ENCODE measurements at places on chromosomes 13 and 19.
A peak's percentile ranks its signal among the peaks of the same experiment; 100 is the strongest.

DNA sequence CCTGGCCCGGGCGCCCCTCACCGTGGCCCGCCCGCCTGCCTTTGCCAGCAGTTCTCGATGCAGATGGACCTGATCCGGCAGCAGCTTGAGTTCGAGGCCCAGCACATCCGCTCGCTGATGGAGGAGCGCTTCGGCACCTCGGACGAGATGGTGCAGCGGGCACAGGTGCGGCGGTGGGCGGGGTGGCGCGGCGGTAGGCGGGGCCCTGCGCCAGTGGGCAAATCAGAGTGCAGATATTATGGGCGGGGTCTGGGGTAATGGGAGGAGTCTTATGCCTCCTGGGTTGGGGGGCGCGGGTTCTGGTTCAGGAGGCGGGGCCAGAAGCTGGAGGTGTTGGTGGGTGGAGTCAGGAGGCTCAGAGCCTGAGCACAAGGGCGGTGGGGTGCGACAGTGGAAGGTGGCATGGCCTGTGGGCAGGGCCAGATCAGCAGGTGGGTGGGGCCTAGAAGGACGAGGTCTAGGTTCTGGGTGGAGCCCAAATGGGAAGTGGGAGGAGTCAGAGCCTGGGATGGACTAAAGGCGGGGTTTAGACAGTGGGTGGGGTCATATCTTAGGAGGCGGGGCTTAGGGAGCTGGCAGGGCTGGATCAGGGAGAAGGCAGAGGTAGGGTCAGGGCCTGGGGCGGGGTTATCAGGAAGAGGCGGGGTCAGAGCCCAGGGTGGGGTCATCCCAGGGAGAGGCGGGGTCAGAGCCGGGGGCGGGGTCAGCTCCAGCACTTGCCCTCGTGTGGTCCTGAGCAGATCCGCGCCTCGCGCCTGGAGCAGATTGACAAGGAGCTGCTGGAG, 5.6 kb downstream of the APC2 start:
- DNase-seq, result peak; percentile 78

GRCh38 chr19:33557720-33558119, 36.1 kb upstream of the PEPD start:
- no peak for DNase-seq

- DNase-seq, result no peak
Observed at GRCh38 chr13:111413407-111414187, 93.2 kb downstream of the TEX29 start.

DNA sequence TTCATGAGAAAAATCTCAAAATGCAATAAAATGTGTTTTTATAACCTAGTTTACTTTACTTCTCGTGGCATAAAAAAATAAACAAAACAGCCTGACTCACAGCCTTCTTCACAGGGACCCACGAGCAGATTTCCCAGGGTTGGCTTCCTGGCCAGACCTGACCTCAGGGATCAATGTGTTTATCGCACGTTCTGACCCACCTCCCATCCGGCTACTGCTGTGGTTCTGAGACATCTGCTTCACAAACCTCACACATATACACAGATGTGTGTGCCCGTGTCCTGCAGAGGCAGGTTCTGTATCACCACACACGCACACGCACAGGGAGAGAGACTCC, 118.3 kb downstream of the COL4A2 start:
- DNase-seq, result no peak

DNA sequence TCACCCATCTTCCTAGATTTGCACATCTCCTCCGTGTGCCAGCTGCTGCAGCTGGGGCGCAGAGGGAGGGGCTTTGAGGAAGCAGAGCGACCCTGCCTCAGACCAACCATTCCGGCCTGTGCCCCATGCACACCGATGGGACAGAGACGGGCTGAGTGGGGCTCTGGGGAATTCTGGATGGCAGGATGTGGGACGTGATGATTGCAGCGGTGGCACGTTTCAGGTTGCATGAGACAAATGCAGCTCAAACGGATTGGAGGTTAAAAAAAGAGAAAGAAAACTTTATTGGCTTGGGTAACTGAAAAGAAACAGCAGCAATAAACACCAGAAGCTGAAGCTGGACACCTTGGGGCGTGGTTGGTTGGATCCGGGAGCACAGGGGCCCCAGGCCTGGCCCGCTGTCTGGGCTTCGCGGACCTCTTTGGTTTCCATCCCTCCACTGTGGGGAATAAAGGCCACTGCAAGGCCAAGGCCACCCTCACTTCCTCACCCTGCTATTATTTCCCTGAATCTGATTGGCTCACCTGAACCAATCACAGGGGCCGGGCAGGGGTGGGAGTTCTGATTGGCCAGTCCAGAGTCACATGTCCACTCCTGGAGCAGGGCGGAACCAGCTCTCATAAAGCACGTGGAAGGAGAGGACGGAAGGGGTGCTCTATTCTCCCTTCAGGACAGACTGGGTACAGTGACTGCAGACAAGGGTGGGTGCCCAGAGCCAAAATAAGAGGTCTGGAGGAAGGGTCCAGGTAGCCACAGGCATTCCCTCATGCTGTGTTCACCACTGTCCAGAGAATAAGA, 6.1 kb upstream of the ZNF787 start:
- DNase-seq, result no peak

DNA sequence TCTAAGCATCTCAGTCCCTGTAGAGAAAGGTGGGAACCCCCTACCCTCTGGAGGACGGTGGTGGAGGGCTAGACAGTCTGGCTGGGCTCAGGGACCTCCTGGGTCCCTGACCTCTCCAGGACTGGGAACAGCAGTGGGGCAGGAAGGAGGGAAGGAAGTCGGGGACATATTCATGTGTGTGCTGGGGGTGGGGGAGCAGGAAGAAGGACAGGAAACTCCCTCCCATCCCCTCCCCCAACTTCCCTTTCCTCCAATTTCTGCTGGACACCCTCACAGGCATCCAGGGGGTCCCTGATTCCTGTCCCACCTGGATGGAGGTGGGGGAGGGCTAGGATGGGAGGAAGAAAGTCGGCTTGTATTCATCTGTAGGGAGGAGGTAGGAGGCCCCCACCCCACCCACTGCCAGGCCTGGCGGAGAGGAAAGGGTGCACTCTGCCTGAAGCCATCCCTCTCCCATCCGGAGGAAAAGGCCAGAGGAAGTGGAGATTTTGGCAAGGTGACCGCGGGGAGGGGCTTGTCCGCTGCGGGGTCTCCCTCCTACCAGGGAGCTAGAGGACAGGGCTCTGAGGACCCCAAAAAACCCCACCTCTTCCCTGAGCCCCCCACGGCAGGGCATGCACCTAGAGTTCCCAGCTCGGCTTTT, 2.3 kb downstream of the NOVA2 start:
- DNase-seq, result no peak

GRCh38 chr13:51999510-51999911, 11.7 kb downstream of the ATP7B start:
- no peak for DNase-seq

DNA sequence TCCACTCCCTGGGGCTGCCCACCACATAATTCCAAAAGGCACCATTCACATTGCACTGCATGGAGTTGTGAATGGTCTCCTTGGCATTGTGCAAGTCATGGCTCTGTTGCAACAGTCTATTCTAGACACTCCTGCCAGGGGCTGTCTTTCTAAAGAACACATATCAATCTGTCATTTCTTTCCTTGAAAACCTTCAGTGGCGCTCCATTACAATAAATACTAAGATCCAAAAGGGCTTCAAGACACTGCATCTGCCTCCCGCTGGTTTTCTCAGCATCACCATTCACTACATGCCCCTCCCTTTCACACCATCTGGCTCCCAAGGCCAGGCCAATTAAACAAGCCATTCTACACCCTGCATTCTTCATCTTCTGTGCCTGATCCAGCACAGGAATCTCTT, 32.2 kb upstream of the TM9SF2 start:
- no peak for DNase-seq

DNA sequence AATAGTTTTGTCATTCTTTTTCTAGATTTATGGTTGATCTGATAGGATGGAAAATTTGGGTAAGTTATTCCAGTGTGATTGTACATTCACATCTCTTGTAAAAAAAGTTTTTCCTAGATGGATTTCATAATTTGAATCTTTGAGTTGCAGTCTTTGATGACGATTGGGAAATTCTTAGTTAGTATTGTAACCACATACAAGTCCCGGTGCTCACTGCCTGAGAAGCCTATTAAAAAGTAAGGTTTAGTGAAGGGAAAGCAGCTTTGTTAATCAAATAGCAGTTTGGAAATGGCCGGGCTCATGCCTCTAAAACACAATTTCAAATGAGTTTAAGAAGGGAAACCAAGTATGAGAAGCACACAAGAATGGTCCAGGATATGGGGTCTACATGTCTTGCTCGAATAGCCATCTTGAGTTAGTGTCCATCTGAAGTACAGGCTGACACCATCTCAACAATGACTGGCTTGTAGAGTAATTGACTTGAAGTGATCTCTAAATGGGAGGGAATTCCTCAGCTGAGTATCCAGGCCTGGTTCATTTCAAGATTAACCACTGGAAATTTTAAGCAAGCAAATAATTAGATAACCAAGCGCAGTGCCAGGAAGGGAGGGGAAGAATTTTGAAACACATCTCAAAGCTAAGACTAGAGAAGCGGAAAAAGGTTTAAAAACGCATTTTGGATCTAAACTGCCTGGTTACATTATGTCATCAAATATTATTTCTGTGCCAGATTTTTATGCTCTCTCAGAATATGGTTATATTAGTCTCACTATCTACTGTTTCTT, 1145.6 kb upstream of the MIR17HG start:
- no peak for DNase-seq

DNA sequence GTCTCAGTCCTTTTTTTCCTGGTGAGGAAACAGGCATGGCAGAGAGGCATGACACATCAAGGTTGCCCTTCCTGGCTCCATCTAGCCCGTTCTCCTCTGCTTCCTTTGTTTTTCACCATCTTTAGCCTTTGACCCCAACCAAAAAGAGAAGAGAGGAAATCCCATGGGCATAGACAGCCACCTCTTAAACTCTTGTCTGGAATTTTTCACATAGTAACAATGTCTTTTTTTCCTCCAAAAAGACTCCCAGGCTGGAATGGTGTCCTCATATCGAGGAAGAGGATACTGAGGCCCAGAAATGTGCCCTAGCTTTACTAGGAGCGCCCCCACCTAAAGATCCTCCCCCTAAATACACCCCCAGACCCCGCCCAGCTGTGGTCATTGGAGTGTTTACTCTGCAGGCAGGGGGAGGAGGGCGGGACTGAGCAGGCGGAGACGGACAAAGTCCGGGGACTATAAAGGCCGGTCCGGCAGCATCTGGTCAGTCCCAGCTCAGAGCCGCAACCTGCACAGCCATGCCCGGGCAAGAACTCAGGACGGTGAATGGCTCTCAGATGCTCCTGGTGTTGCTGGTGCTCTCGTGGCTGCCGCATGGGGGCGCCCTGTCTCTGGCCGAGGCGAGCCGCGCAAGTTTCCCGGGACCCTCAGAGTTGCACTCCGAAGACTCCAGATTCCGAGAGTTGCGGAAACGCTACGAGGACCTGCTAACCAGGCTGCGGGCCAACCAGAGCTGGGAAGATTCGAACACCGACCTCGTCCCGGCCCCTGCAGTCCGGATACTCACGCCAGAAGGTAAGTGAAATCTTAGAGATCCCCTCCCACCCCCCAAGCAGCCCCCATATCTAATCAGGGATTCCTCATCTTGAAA, at the start of gene GDF15:
TSS of gene GDF15 (plus strand) at position 484 of the 868 bp plus-strand sequence. CDS start at position 516, 32 bp downstream.
- DNase-seq, result no peak

DNA sequence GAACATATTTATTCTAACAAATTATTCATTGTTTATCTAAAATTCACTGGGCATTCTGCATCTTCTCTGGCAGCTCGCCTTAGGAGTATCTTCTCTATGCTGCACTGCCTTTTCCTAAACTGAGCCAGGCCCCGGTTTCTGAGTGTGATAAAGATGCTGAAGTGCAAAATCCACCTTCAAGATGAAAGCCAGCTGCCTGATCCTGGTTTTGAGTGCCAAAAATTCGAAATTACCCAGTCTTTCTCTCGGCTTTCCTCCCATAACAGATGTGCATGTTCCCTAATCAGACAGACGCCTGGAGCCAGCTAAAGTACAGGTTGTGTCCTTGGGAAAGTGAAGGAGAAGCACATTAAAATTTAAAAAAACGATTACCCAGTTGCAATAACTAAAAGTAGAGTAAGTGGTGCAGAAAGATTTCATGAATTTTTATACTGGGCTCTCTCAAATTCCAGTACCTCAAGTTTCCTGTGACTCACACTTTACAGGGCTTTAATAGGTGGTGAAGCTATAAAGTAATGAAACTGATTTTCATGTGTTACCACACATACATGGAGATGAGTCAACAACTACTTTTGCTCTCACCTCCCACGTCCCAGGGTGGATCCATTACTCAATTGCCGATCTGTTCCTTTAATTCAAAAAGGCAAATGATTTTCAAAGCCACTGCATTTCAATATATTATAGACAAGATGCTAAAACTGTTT, 65.0 kb upstream of the GTF2F2 start:
- peak; percentile 9 for DNase-seq

GRCh38 chr13:21100994-21101757, 39.8 kb upstream of the LATS2 start:
- DNase-seq, result no peak

DNA sequence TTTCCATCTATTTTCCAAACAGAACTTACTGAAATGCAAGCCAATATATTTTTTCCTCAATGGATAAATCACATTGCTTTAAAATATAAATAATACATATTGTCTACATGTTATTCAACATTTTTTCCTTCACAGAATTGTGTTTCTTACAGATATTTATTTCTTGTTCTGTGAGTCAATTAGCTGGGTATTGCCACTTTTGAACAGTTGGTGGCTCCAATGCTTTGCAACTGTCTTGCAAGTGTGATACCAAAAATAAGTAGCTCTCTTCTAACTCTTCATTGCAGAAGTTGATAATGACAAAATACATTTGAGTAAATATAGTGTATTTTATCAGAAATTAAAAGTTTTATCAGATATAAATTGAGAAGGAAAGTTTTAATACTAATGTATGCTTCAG, 17.1 kb upstream of the GPC5 start:
- no peak for DNase-seq

- no peak for DNase-seq
Observed at GRCh38 chr19:7657131-7657751, 11.6 kb upstream of the RETN start.

DNA sequence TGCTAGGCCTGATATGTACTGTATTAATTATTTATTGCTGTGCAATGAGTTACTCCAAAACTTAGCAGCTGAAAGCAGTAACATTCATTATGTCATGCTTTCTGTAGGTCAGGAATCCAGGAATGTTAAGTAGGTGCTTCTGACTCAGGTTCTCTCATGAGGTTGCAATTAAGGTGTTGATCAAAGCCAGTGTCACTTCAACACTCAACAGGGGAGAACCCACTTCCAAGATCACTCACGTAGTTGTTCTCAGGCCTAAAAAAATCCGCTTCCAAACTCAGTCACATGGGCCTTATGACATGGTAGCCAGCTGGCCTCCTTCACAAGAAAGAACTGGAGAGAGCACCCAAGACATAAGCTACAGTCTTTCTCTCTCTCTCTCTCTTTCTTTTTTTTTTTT, 211.1 kb upstream of the NBEA start:
- DNase-seq, result no peak

- DNase-seq, result no peak
Observed at GRCh38 chr13:46640843-46641242, 87.9 kb downstream of the LRCH1 start.
